ENCODE measurements at places on chromosomes 16 and 17. TPM values are rescaled to one million over a fixed set of nuclear protein-coding genes. Genes with fewer than 3 reads are reported as not detected.

The NKD1 gene
- total RNA-seq, result under 0.01 TPM

The SYT17 gene
- 0.15 TPM for total RNA-seq

The KRT32 gene
- not detected for total RNA-seq

The WFDC1 gene
- total RNA-seq, result not detected

The KRTAP9-2 gene
- total RNA-seq, result not detected

The B4GALNT2 gene
- total RNA-seq, result not detected

The ARL4D gene
- 1.4 TPM for total RNA-seq

The NLRC5 gene
- total RNA-seq, result 40.2 TPM

The HSD11B2 gene
- not detected for total RNA-seq
